Myometrial cell (primary cell): ENCODE measurements at places on chromosomes 4 and X. TPM values are rescaled to one million over a fixed set of nuclear protein-coding genes. Genes with fewer than 3 reads are reported as not detected.

Gene LRIT3
- total RNA-seq = not detected in 2 replicates

Gene NUP54
- total RNA-seq = 38.5 and 46.7 TPM in 2 replicates

Gene BGN
- total RNA-seq = 3.2 and 4.3 TPM in 2 replicates

Gene ADGRA3
- total RNA-seq = 9.5 and 10.8 TPM in 2 replicates

Gene LPAR4
- not detected in 2 replicates for total RNA-seq

Gene GATA1
- not detected in 2 replicates for total RNA-seq

Gene RAB28
- total RNA-seq = 15.6 and 23.2 TPM in 2 replicates

Gene PLP1
- total RNA-seq = 1.8 TPM in 1 of 2 replicates, not detected in the other

Gene NPFFR2
- total RNA-seq = not detected in 2 replicates

Gene CT47A1
- not detected in 2 replicates for total RNA-seq

Gene GASK1B
- 24.8 and 26.9 TPM in 2 replicates for total RNA-seq

Gene GPM6B
- 0.29 and 0.35 TPM in 2 replicates for total RNA-seq

Gene ITGB1BP2
- total RNA-seq = 0.71 and 1.2 TPM in 2 replicates

Gene TBCK
- total RNA-seq = 22.8 and 27.5 TPM in 2 replicates

Gene WNK3
- total RNA-seq = 0.18 TPM in 1 of 2 replicates, not detected in the other

Gene SHROOM3
- total RNA-seq = 4.8 and 6.6 TPM in 2 replicates

Gene PHOX2B
- not detected in 2 replicates for total RNA-seq

Gene MAGEB10
- total RNA-seq = not detected in 2 replicates

Gene LANCL3
- not detected in 2 replicates for total RNA-seq

Gene SMIM31
- total RNA-seq = not detected in 2 replicates

Gene METAP1
- total RNA-seq = 39.5 and 55.6 TPM in 2 replicates

Gene TLR6
- total RNA-seq = 0.58 and 2.7 TPM in 2 replicates

Gene IL21
- total RNA-seq = not detected in 2 replicates

Gene SPON2
- 454 and 490 TPM in 2 replicates for total RNA-seq

Gene RELL1
- total RNA-seq = 44.0 and 46.4 TPM in 2 replicates

Gene TRIM60
- total RNA-seq = not detected in 2 replicates

Gene PPEF2
- not detected in 2 replicates for total RNA-seq

Gene LAMP2
- total RNA-seq = 170 and 174 TPM in 2 replicates

Gene CT45A1
- not detected in 2 replicates for total RNA-seq

Gene FMR1
- total RNA-seq = 8.1 and 8.2 TPM in 2 replicates

Gene AVPR2
- not detected in 2 replicates for total RNA-seq

Gene CLDN34
- total RNA-seq = 2.7 TPM in 1 of 2 replicates, not detected in the other

Gene TRIM75
- total RNA-seq = not detected in 2 replicates

Gene ZNF518B
- 13.3 and 30.7 TPM in 2 replicates for total RNA-seq

Gene FOXR2
- not detected in 2 replicates for total RNA-seq

Gene PNMA6A
- 2.3 TPM in 2 replicates for total RNA-seq

Gene LGI2
- not detected in 2 replicates for total RNA-seq

Gene GYPE
- total RNA-seq = 0.53 TPM in 1 of 2 replicates, not detected in the other

Gene UGT2A1
- not detected in 2 replicates for total RNA-seq

Gene MAGEC3
- total RNA-seq = not detected in 2 replicates

Gene FAM200B
- total RNA-seq = 25.9 and 30.7 TPM in 2 replicates

Gene NPY5R
- total RNA-seq = not detected in 2 replicates

Gene RHOH
- total RNA-seq = 0.53 TPM in 1 of 2 replicates, not detected in the other

Gene MAGEB17
- total RNA-seq = not detected in 2 replicates

Gene QRFPR
- not detected in 2 replicates for total RNA-seq

Gene PRPS1
- total RNA-seq = 26.2 and 30.1 TPM in 2 replicates

Gene GAGE12E
- total RNA-seq = not detected in 2 replicates
